Left forelimb (tissue), 1 donor: ENCODE measurements at places on chromosomes 7 and 10.

DNA sequence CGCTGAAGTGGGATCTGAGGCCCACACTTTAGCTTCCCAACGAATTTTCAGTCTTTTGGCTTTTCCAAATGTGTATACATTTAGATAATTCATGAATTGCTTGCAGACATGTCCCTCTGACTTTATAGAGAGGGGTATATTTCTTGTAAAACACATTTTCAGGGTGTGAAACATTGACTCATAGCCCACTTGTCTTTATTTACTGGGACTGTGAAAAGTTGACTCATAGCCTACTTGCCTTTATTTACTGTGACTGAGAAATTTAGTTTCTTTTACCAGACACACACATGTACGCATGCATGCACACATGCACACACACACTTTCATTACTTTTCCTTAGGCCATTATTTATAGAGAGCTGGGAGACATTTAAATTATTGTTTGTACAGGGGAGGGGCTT, 79.1 kb downstream of the VTI1A start:
- no peak for DNase-seq

DNA sequence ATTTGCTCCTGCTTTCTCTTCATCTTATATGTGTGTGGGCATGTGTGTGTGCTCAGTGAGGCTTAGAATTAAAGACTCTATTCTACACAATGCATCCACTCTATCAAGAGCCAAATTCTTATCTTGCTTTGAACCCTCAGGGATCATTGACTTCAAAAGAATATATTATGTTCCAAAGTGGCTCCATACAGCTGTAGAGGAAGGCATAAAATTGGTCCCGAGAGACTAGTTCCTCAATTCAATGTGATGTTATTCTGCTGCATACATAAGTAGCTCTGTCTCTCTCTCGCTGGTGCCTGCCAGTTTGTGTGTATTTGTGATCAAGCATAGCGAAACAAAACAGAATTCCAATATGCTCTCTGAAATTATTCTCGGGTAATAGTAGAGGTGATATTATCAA, 997.9 kb upstream of the POT1 start:
- no peak for DNase-seq

GRCh38 chr7:121385800-121386179, 10.3 kb downstream of the FAM3C start:
- no peak for DNase-seq

- no peak for DNase-seq
Observed at GRCh38 chr7:3338161-3338560, 37.1 kb downstream of the SDK1 start.

GRCh38 chr7:135537905-135538304, 19.8 kb upstream of the NUP205 start:
- DNase-seq: no peak

GRCh38 chr7:5689716-5690115, 91.7 kb downstream of the RNF216 start:
- no peak for DNase-seq

DNA sequence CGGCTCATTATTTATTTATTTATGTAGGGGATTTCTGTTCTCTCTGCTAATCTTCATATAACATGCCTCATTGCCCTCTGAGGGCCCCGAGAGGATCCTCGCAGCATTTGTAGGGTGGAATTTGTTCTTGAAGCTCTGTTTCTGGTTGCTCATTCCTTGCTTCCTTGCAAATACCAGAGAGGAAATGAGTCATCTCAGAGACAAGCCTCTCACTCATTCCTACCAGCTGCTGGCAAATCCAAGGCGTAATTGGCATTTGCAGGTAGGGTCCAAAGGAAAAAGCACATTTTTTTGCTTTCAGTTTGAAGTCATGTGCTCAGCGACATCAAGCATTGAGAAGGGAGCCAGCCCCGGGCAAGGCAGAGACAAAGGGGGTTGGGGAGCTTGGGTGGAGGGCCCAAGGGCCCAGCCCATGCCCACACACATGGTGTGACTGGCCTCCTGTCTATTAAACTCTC, 501.6 kb downstream of the GALNT17 start:
- no peak for DNase-seq

GRCh38 chr7:123994449-123994848, 38.4 kb downstream of the TMEM229A start:
- no peak for DNase-seq

DNA sequence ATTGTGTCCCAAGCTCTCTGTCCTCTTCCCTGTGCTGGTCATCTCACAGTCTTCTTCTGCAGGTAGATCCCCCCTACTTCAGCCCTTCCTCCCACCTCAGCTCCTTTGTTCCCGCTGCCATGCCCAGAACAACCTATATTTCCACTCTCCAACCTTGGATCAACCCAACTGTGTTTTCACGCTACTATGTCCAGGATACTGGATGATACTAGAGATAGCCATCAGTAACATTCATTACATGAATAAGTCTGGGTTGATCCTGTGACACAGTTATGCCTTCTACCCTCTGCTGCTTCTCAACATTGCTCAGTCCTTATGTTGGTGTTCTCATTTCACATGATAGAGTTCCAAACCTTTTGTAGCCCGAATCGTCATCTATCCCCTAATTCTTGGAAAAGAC, 286.4 kb downstream of the ZEB1 start:
- no peak for DNase-seq

DNA sequence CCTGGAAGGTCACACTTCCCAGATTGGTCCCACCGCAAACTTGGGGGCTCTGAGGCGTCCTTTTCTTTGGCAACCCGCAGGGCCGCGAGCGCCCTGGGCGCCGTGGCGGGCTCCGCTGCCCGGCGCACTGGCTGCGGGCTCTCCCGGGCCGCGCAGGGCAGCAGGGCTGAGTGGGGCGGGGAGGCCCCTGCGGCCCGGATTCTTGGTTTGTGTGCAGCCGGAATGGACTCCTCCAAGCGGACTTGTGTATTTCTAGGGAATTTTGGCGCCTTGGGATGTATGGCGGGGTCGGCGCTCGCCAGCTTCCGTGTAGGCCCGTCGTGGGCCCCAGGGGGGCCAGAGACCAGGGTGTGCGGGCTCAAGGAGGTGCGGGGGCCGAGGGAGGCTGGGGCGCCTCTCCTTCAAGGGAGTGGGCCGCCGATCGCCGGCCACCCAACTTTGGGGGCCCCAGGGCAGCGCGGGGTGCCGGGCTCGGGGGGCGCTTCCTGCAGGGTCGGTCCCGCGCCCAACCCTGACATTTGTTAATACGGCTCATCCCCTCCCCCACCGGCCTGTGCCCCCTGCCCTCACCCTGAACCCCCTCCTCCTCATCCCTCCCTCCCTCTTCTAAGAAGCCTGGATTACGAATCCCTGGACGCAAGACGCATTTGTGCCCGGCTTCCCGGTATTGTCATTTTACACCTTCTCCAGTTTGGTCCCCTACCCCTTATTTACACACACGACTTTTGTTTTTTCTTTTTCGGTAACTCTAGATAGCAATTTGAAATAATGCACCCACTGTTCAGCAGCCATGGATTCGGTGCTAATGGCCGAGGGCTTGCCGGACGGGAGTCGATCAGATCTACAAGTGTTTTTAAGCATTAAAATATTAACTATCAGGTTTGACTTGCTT, 2.5 kb downstream of the TCF7L2 start:
- DNase-seq: no peak

DNA sequence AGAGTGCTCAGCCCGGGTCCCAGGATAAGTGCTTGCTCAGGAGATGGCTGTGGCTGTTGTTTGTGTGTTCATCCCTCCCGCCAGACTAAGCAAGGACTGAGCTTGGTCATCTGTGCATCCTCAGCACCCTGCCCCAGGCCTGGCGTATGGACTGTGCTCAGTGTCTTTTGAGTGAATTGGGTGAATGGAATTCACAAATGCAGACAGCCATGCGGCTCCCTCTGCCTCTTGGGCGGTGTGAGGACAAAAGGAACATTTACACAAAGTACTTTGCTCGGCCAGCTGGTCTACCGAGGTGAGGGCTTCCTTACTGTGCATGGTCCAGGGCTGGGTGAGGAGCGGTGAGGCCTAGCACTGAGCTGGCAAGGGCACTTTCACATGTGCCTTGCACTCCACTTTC, 120.2 kb downstream of the CDH23 start:
- DNase-seq: no peak

- DNase-seq: no peak
Observed at GRCh38 chr10:52883996-52884871, 111.7 kb upstream of the MBL2 start.

DNA sequence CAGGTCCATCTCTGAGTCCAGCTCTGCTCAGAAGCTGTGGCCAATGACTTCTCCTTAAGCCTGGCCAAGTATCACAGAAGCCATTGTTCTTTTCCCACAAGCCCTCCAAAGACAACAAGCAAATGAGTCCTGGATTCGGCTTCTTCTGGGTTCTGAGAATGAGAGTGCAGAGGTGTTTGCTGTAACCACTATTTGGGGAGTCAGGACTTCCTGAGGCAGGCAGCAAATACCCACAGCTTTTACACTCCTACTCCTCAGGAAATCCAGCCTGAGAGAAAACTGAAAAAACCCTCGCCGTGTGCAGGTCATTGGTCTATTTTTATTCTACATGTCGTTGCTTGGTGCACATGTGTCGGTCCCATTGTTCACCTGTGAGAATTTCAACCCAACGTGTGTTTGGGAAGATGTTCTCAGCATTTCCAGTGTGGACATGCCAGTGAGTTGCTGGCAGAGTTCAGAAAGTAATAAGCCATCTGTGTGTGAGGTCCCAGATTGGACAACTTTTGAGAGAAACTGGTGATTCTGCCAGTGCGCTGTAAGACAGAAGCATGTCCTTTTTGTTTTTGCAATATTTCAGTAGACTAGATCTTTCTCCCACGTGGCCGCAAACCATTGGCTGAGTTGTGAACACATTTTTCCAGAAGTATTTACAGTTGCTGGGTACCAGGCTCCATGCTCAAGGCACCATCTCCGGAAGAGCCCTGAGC, 121.6 kb upstream of the LYZL2 start:
- no peak for DNase-seq

- DNase-seq: no peak
Observed at GRCh38 chr7:81187753-81188152, 268.9 kb upstream of the SEMA3C start.

- DNase-seq: no peak
Observed at GRCh38 chr7:108189733-108190388, 59.7 kb upstream of the LAMB4 start.

DNA sequence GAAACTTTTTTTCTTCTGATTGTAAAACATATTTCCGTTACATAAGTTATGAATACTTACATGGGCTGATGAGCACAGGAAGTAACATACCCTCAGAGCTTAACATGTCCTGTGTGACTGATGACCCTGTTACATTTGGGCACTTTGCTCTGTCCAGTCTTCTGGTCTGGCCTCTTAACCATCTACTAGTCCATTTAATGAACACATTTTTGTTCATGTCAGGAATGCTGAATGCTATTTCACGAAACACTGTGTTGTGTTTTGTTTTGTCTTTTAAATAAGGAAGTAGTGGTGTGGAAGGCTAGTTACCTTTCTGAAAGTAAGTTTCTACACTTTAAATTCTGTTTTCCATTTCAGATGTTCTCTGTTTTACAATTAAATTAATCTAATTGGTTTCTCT, 77.7 kb downstream of the RBM33 start:
- no peak for DNase-seq

DNA sequence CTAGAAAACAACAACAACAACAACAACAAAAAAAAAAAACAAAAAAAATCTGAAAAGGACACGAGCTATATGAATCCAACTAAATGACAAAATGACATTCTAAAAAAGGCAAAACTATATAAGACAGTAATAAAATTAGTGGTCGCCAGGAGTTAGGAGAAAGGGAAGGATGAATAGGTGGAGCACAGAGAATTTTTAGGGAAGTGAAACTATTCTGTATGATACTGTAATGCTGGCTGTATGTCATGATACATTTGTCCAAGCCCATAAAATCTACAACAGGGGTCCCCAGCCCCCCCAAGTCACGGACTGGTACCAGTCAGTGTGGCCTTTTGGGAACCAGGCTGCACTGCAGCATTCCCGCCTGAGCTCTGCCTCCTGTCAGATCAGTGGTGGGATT, 2.8 kb upstream of the PUS7 start:
- no peak for DNase-seq

DNA sequence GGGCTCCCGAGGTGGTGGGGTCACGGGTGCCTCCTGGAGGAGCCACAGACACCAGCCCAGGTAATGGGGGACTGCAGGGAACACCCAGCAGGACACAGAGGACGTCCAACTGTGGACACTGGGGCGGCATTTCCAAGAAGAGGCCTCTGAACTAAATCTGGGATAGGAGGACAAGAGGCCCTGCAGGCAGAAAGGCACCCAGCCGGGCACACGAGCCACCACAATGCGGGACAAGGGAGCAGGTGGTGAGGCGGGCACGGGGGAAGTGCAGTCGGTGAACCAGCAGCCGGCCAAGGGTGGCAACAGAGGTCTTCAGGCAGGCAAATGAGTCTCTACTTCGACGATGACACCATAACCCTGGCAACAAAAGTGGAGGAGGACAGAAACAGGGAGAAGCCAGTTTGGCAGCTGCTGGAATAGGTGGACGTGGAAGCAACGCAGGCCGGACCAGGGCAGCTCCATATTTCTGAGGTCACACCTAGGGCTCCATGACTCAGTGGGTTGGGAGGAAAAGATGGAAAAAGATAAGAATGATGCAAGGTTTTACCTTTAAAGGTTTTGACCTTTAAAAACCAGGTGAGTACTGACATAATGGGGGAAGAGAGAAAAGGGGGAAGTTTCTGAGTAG, 26.1 kb upstream of the GALNTL5 start:
- DNase-seq: no peak

DNA sequence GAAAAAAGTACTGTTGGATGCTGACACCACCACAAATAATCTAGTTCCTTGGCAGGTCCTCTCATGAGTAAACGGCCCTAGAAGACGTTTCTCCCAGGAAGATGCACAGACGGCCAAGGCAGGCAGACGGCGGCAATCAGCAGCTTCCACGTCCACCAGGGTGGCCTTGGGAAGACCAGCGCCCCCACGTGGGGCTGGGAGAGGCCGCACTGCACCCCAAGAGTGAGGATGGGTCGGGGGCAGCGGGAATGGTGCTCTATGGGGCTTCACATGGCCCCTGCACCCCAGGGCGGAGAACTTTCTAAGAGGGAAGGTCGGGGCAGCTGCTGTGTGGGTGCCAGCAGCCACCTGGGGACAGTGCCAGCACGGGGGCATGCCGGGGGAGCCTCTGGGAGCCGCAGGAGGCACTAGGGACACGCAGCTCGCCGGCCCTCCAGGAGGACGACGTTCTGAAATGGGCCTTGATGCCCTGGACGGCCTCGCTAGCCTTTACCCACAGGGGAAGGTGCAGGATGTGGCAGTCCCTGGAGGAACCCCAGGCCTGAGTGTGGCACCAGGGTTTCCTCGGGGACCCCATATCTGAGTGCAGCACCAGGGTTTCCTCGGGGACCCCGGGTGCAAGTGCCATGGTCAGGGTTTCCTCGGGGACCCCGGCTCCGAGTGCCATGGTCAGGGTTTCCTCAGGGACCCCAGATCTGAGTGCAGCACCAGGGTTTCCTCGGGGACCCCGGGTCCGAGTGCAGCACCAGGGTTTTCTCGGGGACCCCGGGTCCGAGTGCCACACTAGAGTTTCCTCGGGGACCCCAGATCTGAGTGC, 539.9 kb downstream of the DNAJB6 start:
- no peak for DNase-seq

DNA sequence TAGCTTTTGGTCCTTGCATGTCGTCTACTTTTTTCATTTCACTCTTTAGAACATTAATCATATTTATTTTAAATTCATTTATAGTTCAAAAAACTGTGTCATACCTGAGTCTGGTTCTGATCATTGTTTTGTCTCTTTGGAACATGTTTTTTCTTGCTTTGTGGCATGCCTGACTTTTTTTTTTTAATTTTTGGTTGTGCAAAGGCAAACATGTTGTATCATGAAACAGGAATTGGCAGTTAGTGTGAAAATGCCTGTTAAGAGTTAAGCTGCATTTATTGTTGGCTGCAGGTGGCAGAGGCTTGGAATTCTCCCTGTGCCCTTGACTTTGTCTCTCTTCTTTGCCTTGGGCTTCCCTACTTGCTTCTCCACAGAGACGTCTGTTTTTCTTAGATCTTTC, 525.0 kb upstream of the ADARB2 start:
- no peak for DNase-seq

- no peak for DNase-seq
Observed at GRCh38 chr10:76091926-76092325, 660.5 kb downstream of the LRMDA start.
